SJSA1 (cell line): ENCODE measurements at places on chromosomes 6 and 20. TPM values are rescaled to one million over a fixed set of nuclear protein-coding genes. Genes with fewer than 3 reads are reported as not detected.
A peak's percentile ranks its signal among the peaks of the same experiment; 100 is the strongest.

GRCh38 chr20:2651772-2652723 lies at the start of gene NOP56:
Gene NOP56 (plus strand): TSS chr20:2652632. CDS start chr20:2652661, 29 bp downstream.
- DNase-seq: peak; percentile 94
- H3K4me1 ChIP-seq: peaks cover 17% of the 10 kb centered on the region
- H3K36me3 ChIP-seq: peaks cover 46% of the 10 kb centered on the region
- no peaks in the 10 kb centered on the region for H3K27me3 ChIP-seq
- H3K27ac ChIP-seq: peak within 1 kb of the TSS; percentile 66

- H3K36me3 ChIP-seq: no peaks in the 10 kb centered on the region
- H3K27ac ChIP-seq: no peak overlapping the region
- no peaks in the 10 kb centered on the region for H3K4me1 ChIP-seq
- DNase-seq: no peak
Measured at GRCh38 chr20:42212391-42212790, 594.2 kb upstream of the CHD6 start.

DNA sequence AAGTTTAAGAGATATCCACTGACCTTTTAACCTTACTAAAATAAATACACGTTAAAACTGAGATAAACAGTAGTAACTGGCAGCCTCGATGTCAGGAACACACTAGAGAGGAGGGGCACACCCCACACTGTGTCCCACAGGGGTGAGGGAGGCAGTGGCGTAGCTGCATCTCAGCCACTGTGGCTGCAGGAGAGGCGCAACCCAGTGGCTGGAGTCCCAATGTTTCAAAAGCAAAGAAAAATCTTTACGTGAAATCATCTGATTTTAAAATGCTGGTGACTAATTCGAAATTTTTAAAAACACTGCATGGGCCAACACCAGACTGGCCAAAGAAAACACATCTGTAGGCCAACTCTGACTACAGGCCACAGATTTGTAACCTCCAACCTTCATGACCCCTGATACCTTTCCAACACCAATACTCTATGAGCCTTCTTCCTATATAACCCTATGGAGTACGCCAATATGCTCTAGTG lies 54.7 kb downstream of the TRAM2 start:
- peaks cover 63% of the 10 kb centered on the region for H3K4me1 ChIP-seq
- DNase-seq: no peak
- no peak overlapping the region for H3K4me3 ChIP-seq
- H3K27me3 ChIP-seq: no peaks in the 10 kb centered on the region

GRCh38 chr20:5484926-5485325 lies 168.2 kb upstream of the PROKR2 start:
- H3K27me3 ChIP-seq: peaks cover 22% of the 10 kb centered on the region
- no peak for DNase-seq
- H3K4me1 ChIP-seq: no peaks in the 10 kb centered on the region
- no peak overlapping the region for H3K4me3 ChIP-seq

GRCh38 chr6:31074401-31074800 lies 38.0 kb downstream of the C6orf15 start:
- DNase-seq: no peak
- H3K4me3 ChIP-seq: no peak overlapping the region
- H3K36me3 ChIP-seq: no peaks in the 10 kb centered on the region
- no peak overlapping the region for H3K27ac ChIP-seq

DNA sequence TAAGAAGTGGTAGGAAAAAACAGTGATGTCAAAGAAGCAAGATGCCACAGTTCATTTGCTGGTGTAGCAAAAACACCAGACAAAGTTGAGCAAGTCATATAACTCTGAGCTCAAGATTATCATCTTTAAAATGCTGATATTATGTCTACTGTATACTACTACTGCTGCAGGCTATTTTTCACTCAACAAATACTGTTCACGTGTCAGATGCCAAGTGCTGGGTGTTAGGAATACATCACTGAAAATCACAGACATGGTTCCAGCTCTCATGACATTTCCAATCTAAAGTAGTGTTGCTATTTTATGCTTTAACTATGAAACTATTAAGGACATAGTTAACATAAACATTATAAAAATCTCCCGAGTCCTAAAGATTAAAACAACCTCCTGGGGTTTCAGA lies 163.0 kb downstream of the NKAIN2 start:
- DNase-seq: no peak
- no peak overlapping the region for H3K27ac ChIP-seq
- no peak overlapping the region for H3K4me3 ChIP-seq
- no peaks in the 10 kb centered on the region for H3K36me3 ChIP-seq

DNA sequence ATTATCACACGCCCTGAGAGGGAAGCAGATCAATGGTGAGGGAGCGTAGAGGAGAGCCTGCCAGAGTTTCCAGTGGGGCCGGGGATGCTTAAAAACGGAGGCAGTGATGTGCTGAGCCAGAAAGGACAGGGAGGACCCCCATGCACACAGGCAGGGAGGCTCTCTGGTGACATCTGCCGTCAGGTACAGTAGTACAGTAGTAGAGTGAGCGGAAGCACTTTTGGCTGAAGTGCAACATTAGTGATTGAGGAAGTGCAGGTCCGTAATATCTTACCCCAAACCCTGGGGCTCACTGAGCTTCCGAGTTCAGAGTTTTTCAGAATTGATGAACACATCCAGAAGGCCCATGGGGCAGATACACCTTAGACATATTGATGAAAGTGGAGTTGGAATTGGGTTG lies 42.1 kb downstream of the GFRA4 start:
- H3K4me3 ChIP-seq: no peak overlapping the region
- 0 out of 2 replicates have a peak, but pooled peaks cover 3% of the 10 kb centered on the region for H3K36me3 ChIP-seq
- H3K4me1 ChIP-seq: peaks cover 15% of the 10 kb centered on the region; the same call in 1 of the 2 replicates
- no peaks in the 10 kb centered on the region for H3K27me3 ChIP-seq
- no peak for DNase-seq

MMP24OS gene
- total RNA-seq: 18.5 and 19.1 TPM in 2 replicates

DNA sequence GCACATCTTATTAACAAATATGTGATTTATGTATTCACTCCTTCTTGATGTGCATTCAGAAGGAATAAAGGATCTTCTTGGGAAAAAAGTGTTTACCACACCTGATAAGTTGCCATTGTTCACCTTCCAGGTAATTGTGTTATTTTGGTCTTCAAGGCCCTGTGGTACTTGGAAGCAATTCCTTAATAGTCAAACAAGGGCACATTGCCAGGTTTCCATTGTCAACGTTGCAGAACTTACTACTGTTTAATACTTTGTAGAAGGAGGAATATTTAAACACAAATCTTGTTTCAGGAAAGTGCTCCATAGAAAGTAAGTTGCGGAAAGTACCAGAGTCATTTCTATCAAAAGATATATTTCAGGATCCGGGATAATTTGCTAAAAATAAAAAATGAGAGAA lies 129.5 kb upstream of the SGK1 start:
- peaks cover 15% of the 10 kb centered on the region for H3K4me1 ChIP-seq
- H3K4me3 ChIP-seq: no peak overlapping the region
- H3K27ac ChIP-seq: peak overlapping the region; percentile 7; the same call in 1 of the 2 replicates
- no peaks in the 10 kb centered on the region for H3K36me3 ChIP-seq
- no peak for DNase-seq

GRCh38 chr6:3739311-3739897 lies 12.1 kb downstream of the PXDC1 start:
- peaks cover 76% of the 10 kb centered on the region for H3K36me3 ChIP-seq
- no peak overlapping the region for H3K27ac ChIP-seq
- no peak for DNase-seq
- H3K4me1 ChIP-seq: peaks cover 17% of the 10 kb centered on the region
- H3K27me3 ChIP-seq: no peaks in the 10 kb centered on the region

DNA sequence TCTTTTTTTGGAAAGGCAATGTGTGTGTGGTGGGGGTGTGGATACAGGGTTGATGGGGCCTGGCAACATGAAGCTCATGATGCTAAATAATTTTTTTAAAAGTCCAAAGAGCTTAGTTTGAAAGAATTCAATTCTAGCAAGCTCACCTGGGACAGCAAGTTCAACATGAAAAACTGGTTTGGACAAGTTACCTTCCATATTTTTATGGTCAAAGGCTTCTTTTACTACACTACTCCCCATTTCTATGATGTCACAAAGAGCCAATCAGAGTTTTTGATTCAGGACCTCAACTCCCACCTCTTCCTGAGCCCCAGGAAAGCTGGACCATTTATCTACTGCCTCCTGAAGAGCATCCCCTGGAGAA lies 66.1 kb upstream of the CTNNBL1 start:
- no peaks in the 10 kb centered on the region for H3K4me1 ChIP-seq
- no peaks in the 10 kb centered on the region for H3K36me3 ChIP-seq
- no peak for DNase-seq
- H3K27ac ChIP-seq: no peak overlapping the region
- peaks cover 15% of the 10 kb centered on the region; the same call in 1 of the 2 replicates for H3K27me3 ChIP-seq
- H3K4me3 ChIP-seq: no peak overlapping the region

TDRD6 gene
- total RNA-seq: not detected in 2 replicates

DNA sequence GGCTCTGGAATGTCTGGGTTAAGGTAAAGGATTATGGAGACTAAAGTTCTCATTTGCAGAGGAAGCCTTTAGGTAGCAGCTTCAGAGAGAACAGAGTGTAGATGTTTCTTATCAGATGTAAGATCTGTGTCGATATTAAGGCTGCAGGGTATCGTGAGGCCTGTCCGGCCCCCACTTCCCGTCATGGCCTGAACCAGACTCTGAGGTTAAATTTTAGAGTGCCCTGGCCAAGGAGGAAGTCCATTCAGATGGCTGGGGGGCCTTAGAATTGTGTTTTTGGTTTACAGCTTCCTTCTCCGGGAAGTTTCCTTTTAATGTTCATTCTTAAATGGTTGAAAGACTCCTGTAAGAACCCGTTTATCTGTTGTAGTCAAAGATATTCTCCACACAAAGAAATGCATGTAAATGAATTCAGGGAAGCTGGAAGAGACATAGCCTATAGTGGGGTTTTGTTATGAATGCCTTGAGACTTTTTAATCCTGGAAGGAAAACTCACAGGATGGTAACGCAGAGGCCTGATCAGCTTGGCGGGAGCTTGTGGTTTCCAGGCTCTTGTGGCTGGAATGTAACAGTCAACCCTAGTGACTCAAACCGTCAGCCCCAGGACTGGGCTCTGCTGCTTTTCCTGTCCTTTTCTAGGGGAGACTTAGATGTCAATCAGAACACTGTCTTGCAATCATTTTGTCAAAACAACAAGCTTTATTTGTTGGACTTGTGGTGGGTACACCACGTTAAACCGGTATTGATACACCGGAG lies 34.7 kb downstream of the KIF25 start:
- H3K27me3 ChIP-seq: no peaks in the 10 kb centered on the region
- H3K27ac ChIP-seq: peak overlapping the region; percentile 84
- no peak overlapping the region for H3K4me3 ChIP-seq
- DNase-seq: peak; percentile 86

- H3K4me1 ChIP-seq: no peaks in the 10 kb centered on the region
- no peak overlapping the region for H3K27ac ChIP-seq
- no peak for DNase-seq
- no peaks in the 10 kb centered on the region for H3K36me3 ChIP-seq
Measured at GRCh38 chr20:20604357-20604756, 108.1 kb downstream of the RALGAPA2 start.

GRCh38 chr6:45416700-45417099 lies 39.0 kb upstream of the SUPT3H start:
- H3K4me1 ChIP-seq: peaks cover 14% of the 10 kb centered on the region
- no peaks in the 10 kb centered on the region for H3K36me3 ChIP-seq
- no peak for DNase-seq
- H3K27me3 ChIP-seq: no peaks in the 10 kb centered on the region

GRCh38 chr20:47969426-47969825 lies 184.1 kb upstream of the SULF2 start:
- no peaks in the 10 kb centered on the region for H3K36me3 ChIP-seq
- no peak for DNase-seq
- no peak overlapping the region for H3K4me3 ChIP-seq
- peaks cover 6% of the 10 kb centered on the region; the same call in 1 of the 2 replicates for H3K27me3 ChIP-seq
- H3K27ac ChIP-seq: no peak overlapping the region
- no peaks in the 10 kb centered on the region for H3K4me1 ChIP-seq

DNA sequence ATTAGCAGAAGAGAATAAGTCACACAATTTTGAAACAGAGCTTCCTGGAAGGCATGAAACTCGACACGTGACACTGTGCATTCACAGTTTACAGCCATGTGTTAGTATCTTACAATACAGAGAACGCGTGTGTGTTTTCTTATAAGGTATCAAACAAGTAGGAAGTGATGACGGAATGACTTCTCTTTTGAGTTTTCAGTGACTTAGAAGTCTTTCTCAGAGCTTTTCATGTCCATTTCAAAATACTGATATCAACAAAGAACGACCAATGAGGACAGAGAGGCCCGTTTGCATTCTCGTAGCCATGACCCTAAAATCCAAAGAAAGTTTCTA lies 36.6 kb upstream of the DUSP22 start:
- no peaks in the 10 kb centered on the region for H3K36me3 ChIP-seq
- peaks cover 16% of the 10 kb centered on the region for H3K27me3 ChIP-seq

GRCh38 chr6:154738551-154738961 lies 5.3 kb downstream of the SCAF8 start:
- H3K4me3 ChIP-seq: no peak overlapping the region
- H3K36me3 ChIP-seq: peaks cover 32% of the 10 kb centered on the region
- H3K4me1 ChIP-seq: peaks cover 17% of the 10 kb centered on the region
- no peaks in the 10 kb centered on the region for H3K27me3 ChIP-seq
- peak; percentile 18 for DNase-seq

- H3K36me3 ChIP-seq: no peaks in the 10 kb centered on the region
- 0 out of 2 replicates have a peak, but pooled peaks cover 4% of the 10 kb centered on the region for H3K4me1 ChIP-seq
- H3K27me3 ChIP-seq: no peaks in the 10 kb centered on the region; the same call in 1 of the 2 replicates
- H3K4me3 ChIP-seq: no peak overlapping the region
- no peak for DNase-seq
- no peak overlapping the region for H3K27ac ChIP-seq
Measured at GRCh38 chr6:124482071-124482491, 480.2 kb upstream of the RNF217 start.

ADTRP gene
- 0.58 TPM in 1 of 2 replicates, not detected in the other for total RNA-seq

ULBP2 gene
- 12.2 and 19.7 TPM in 2 replicates for total RNA-seq

SPTLC3 gene
- 4.5 and 13.6 TPM in 2 replicates for total RNA-seq

SPAG4 gene
- 0.87 TPM in 1 of 2 replicates, not detected in the other for total RNA-seq

GHRH gene
- not detected in 2 replicates for total RNA-seq
